ENCODE measurements at places on chromosomes 6 and 20.

DNA sequence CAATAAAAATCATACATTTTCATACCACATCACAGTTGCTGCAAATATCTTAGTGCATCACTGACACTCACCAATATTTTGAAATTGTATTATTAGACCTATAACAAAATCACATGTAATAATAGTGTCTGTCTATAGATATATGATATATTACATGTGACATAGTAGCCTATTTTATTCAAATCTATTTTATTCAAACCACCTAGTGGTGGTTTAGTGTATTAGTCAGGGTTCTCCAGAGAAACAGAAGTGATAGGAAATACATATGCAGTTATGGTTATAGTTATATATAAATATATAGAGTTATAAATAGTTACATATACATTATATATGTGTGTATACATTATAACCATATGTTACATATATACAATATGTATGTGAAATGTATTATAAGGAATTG, 366.5 kb upstream of the ARID1B start:
- no peak for DNase-seq

DNA sequence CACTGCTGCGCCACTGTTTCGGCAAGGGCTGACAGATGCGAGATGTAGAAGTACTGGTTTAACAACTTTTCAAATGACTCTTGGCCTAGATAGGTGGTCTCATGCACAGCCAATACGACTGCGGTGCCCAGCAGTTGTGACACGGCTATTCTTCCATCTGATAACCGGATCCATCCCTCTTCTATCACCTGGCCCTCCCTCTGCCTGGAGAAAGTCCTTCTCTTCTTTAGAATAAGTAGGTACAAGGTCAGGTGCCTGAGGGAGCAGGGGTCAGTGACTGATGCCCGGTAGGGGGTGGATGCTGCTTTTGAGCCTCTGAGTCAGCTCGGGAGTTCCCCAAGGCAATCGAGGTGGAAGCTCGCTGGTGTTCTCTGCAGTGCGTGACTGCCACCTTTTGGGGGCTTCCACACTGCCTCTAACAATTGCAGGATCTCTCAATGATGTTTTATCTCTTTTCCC, 166.8 kb upstream of the GRIK2 start:
- DNase-seq = no peak

GRCh38 chr6:83247471-83247870, 54.3 kb downstream of the RWDD2A start:
- DNase-seq = no peak

DNA sequence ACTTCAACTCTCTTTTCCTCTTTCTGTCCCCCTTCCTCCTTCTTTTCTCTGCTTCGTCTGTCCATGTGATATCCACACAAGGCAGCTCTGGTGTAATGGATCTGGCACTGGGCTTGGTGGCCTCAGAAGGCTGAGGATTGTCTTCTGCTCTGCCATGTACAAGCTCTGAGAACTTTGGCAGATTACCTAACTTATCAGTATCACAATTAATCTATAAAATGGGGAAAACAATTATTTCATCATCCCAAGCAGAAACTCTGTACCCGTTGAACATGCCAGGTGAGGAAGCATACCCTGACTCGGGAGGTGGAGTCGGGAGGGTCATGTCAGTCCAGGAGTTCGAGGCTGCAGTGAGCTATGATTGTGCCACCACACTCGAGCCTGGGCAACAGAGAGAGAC, 10.6 kb downstream of the RNF144B start:
- no peak for DNase-seq

Measured in umbilical cord (tissue), 2 donors.